ENCODE measurements at places on chromosomes 12 and 14.

DNA sequence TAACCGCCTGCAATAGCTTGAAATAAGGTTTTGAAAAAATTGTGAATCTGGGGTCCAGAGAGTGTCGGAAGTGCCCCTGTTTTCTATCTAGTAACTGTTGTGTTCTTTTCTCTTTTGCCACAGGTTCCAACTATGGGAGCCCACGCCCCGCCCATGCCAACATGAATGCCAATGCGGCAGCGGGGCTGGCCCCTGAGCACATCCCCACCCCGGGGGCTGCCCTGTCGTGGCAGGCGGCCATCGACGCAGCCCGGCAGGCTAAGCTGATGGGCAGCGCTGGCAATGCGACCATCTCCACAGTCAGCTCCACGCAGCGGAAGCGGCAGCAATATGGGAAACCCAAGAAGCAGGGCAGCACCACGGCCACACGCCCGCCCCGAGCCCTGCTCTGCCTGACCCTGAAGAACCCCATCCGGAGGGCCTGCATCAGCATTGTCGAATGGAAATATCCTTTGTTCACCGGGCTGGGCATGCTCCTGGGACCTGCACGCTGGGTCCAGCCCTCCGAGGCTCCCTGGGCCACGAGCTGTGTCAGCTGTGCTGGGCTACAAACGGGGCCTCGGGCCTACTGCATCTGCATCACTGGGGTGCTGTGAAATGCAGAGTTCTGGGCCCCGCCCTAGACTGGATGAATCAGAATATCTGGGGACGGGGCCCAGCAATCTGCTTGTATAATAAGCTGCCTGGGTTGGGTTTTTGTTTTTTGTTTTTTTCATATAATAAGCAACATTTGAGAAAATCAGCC lies 62.5 kb downstream of the CACNA1C start:
- DNase-seq: no peak

DNA sequence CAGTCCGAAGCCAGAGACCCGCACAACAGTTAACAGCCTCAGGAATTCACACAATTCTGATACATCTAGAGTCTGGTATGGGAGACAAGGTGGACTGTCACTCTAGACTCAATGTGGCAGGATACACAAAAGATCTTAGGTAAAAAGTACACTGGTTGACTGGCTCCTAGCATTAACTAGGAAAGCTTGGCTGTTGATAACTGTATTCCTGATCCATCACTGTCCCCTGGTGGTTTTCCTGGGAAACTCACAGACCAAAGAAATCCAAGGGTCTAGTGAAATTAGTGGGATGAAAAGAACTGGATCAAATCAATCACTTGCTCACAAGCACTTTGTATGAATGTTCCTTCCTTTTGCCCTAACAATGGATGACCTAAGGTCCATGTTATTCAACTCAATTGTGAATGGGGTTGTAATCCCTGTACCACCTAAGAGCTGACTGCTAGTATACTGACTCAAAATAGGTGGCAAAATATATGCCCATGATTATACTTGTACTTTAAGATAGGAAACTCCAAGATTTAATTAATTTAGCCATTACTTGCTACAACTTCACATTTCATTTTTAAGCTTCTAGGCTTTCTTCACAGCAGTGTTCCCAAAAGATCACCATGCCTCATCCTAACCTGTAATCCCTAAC lies 14.0 kb downstream of the NPC2 start:
- no peak for DNase-seq

DNA sequence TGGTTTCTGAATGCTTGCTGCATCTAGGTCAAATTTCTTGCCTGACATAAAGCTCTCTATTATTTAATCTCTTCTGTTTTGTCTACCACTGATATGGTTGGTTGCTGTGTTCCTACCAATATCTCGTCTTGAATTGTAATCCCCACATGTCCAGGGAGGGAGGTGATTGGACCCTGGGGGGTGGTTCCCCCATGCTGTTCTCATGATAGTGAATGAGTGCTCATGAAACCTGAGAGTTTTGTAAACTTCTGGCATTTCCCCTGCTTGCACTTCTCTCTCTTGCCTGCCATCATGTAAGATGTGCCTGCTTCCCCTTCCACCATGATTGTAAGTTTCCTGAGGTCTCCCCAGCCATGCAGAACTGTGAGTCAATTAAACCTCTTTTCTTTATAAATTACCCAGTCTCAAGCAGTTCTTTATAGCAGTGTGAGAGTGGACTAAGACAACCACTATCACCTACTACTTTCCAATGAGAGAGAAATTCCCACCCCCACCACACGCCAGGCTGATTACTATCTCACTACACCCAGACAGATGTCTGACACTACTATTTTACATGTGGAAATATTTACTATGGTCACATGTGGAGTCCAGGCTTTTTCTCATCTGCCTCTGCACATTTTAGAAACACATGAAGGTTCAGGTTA lies 69.2 kb upstream of the ATP2B1 start:
- DNase-seq: no peak

DNA sequence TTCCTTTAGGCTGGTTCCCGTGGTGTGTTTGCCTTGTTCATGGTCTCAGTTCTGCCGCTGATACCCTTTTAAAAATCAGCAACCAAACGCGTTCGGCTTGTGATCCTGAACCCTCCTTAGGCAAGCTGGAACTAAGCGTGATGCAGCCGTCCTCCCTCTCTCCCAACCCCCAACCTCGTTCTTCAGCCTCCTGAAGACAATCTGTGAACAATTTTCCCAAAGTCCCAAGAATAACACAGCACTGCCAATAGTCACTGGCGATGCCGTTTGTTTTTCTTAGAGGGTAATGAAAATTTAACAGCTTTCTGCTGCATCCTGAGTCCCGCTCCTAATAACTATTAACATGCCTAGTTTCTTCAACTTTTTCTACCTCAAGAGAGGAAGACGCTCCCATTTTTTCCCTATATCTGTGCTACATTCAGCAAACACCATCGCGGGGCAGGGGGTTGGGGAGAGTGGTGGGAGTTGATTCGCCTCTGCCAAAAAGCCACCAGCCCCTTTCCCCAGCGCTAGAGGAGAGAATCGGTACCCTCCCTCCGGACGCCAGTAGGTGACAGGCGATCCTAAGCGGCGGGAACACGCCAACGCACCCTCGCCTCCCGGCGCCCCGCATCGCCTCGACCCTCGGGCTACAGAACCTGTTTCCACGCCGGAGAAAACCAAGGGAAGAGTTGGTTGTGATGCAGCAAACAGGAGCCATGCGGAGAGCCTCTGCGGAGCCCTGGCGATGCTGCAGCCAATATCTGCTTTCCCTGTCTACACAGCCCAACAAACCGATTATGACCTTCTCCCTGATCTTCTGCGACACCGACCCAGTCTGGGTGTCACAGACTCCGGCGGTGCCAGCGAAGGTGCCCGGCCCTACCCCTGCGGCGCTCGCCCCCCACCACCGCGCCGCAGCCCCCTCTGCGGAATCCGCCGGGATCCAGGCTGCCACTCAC lies 752 bp downstream of the PRICKLE1 start:
- DNase-seq: no peak

GRCh38 chr14:95770777-95771176 lies 56.9 kb upstream of the TCL1A start:
- peak; percentile 11 for DNase-seq

DNA sequence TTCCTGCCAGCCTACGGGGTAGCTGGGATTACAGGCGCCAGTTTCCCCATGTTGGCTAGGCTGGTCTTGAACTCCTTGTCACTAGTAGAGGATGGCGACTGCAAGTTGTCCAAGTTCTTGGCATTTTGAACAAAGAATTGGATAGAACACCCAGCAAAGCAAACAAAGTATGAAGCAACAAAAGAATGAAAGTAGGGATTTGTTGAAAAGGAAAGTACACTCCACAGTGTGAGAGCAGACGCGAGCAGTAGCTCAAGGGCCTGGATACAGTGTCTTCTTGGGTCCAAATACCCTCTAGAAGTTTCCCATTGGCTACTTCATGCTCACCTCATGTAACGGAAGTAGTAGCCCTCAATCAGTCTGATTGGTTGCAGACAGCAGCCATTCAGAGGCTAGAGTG lies 152.2 kb downstream of the CCER1 start:
- DNase-seq: no peak

DNA sequence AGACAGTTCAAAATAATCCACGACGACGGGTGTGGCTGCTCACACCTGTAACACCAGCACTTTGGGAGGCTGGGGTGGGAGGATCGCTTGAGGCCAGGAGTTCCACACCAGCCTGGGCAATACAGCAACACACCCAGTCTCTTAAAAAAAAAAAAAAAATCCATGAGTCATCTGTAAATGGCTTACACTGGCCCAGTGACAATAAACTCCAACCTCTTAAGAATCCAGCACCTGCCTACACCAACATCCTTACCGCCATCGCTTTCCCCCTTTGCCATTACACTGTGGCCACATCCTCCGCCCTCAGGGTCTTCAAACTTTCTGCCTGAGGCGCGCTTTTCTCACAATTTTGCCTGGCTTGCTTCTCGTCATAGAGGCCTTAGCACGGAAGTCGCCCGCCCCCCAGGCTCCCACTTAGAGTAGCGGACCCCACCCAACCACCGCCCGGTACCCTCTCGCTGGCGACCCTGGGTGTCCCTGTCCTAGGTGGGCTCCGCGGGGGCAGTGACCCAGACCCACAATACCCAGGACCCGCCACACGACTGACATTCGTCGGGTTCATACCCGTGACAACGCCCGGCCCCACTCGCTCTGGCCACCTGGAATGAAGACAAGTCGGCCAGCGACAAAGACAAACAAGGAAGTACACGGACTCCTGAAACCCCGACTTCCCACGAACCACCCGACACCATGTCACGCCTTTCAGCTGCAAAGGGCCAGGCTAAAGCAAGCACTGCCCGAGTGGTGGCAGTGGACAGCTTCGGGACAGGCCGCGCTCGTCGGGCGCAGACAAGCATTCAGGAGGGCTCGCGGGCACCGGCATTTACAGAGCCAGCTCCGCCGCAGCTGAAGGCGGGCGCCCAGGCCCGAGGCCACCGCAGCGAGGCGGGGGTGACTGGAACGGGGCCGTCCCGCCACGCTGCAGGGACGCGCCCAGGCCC lies 636 bp downstream of the GOLGA3 start:
- peak; percentile 62 for DNase-seq

- no peak for DNase-seq
Measured at GRCh38 chr12:76422543-76423438, 74.6 kb upstream of the BBS10 start.

DNA sequence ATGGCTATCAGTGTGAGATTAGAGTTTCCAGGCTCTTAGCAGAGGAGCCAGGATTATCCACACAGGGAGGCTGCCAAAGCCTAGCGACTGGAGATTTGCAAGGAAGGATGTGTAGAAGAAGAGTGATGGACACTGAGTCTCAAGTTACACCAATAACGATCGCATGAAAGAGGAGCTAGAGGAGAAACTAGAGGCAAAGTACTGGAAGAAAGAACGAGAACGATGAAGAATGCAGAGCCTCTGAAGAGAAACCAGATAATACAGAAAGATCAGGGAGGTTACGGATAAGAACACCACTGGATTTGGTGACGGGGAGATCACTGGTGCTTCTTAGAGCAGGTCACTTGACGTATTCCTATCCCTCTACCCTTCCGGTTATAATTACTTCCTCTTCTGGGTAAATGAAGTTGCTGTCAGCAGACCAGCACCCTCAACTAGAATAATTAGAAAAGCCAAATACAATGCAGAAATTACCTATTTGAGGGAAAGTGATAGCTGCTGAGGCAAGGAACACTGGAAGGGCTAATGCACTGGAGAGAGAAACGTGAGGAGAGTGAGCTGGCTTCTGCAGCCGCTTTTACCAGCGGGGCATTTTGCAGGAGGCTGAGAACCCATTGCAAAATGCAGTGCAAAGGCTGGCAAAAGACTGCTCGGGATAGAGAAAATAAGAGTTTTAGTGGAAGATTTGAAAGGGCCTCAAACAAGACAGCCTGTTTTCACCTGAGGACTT lies 93.1 kb upstream of the HIF1A start:
- no peak for DNase-seq

DNA sequence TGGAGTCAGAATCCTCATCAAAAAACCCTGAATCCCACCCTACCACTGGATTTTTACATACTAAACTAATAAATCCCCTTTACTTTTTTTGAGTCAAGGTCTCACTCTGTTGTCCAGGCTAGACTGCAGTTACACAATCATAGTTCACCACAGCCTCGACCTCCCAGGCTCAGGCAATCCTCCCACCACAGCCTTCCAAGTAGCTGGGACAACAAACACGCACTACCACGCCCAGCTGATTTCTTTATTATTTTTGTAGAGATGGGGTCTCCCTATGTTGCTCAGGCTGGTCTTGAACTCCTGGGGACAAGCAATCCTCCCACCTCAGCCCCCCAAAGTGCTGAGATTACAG lies 24.3 kb downstream of the SPTSSA start:
- no peak for DNase-seq

DNA sequence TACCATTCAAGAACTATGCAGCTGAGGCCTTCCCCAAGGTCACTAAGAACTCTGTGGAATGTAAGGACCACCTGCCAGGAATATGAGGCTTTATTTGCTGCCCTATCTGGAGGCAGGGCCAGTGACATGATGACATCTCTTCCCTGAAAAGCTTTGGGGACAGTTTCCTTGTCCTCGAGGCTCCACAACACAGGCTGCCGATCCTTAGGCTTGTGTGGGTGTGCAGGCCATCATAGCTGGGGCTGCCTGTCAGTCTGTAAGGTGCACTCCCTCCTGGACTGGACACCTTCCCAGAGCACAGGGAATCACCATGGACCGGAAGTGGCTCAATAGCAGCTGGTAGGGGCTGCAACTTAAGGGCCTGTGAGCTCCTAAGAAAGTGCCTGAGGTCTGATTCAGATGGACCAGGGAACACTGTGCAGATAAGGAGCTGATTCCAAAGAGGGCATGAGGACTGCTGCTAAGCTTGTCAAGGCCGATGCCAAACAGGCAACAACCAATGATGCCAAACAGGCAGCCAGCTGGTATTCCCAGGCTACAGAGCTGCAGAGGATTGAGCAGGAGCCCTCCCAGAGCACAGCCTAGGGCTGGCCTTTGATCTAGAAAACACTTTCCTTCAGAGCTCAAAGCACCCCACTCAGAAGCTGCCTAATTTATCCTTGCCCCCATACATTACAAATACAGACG lies 84.3 kb downstream of the CRACR2A start:
- DNase-seq: no peak

DNA sequence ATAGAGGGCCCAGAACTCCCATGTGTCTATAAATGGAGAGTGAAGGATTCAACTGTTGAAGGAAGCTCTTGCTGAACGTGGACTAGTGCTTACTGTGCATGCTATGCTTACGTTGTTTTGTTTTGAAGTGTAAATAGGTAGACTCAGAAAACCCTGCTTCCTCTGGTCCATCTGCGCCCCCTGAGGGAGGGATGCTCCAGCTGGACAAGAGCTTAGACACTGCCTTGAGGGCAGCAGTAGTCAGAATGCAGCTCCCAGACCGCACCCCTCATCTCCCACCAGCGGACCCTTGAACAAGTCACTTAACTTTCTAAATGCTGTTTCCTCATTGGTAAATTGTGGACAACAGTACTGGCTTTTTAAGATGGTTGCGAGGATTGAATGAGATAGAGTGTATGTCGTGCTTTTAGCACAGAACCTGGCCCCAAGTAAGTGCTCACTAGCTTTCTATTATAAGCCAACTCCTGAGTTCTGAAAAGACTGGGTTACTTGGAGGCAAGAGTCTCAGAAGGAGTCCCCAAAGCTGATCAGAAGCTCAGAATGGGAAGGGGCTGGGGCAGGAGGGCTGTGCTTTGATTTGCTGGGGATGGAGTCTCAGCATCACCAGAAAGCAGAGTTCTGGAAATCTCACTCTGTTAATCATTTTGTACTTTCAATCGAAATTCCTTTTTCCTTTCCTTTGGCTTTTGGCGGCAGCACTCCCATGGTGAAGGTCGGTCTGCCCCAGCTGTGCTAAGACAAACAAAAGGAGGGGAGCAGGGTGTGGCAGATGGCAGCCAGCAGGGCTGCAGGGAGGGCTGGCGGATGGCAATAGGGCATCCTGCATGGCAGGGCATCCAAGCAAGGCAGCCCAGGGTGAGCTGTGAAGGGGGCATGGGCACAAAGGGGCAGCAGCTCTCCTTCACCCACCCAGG lies 15.6 kb downstream of the AGAP2 start:
- DNase-seq: no peak

Data from NCI-H2029 (cell line).